ENCODE measurements at places on chromosomes 1 and 21.

DNA sequence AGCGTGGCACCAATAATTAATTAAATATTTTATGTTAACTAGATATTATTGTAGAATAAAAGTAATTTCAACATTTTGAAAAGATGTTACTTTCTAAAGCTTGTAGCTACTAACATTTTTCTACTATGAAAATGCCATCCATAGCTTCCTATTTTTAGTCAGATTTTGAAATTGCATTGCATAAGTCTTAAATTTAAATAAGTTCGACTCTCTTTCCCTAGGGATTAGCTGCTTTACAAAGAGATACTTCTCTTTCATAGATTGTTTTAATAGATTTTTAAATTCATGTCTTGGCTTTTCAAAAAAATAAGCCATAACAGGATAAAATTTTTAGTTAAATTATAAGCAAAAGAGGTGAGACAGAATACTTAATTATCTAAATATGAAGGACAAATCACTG, 1279.6 kb downstream of the KCNT2 start:
- DNase-seq: no peak
- H3K4me3 ChIP-seq: no peak overlapping the region
- no peaks in the 10 kb centered on the region for H3K36me3 ChIP-seq

DNA sequence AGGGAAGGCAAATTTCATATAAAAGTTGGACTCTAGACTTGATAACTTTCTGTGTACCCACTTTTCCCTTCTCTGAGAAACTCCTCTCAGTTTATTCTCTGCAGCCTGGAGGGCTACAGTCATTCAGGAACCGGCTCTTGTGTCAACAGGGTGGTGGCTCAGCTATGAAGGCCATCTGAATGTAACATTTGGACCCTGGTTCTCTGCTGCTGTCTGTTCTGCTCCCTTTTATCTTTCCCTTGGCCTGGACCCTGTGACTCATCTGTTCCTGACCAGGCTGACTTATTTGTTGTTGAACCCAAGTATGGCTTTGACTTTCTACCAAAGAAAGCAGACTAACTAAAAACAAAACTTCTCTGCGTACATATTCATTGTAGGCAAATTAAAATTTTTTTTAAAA, 75.4 kb downstream of the CENPF start:
- no peaks in the 10 kb centered on the region for H3K4me1 ChIP-seq
- no peaks in the 10 kb centered on the region for H3K27me3 ChIP-seq
- H3K27ac ChIP-seq: no peak overlapping the region
- H3K4me3 ChIP-seq: no peak overlapping the region
- DNase-seq: no peak
- no peaks in the 10 kb centered on the region for H3K36me3 ChIP-seq

DNA sequence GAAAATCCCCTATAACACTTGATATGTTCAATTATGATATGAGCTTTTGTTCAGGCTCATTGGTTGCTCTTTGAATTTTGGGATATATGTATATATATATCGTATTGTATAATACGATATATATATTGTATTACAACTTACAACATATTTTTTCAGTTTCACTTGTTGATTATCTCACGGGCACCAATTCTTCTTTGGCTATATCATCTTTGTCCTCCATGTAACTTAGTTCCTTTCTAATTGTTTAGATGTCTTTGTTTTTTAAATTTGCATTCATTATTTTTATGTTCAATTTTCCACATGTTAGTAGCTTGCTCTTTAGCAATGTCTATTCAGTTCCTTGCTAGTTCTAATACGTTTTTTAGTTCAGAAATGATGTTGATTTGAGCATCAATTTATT, 150.0 kb downstream of the BACH1 start:
- H3K27me3 ChIP-seq: no peaks in the 10 kb centered on the region
- no peak for DNase-seq
- no peak overlapping the region for H3K27ac ChIP-seq
- H3K4me3 ChIP-seq: no peak overlapping the region

- H3K27me3 ChIP-seq: no peaks in the 10 kb centered on the region
- no peaks in the 10 kb centered on the region for H3K36me3 ChIP-seq
Observed at GRCh38 chr1:26336477-26337205, 17.3 kb downstream of the CRYBG2 start.

GRCh38 chr1:26585471-26585870, 55.9 kb downstream of the RPS6KA1 start:
- DNase-seq: no peak
- no peak overlapping the region for H3K4me3 ChIP-seq
- no peaks in the 10 kb centered on the region for H3K27me3 ChIP-seq
- H3K4me1 ChIP-seq: no peaks in the 10 kb centered on the region
- no peak overlapping the region for H3K27ac ChIP-seq

Measured in liver (tissue), 10 donors.